Aortic smooth muscle cell (primary cell): ENCODE measurements at places on chromosomes 16 and 17. TPM values are rescaled to one million over a fixed set of nuclear protein-coding genes. Genes with fewer than 3 reads are reported as not detected.

The PHKB gene
- 77.2 and 97.1 TPM in 2 replicates for total RNA-seq

The SDR42E2 gene
- total RNA-seq: not detected in 2 replicates

The GJD3 gene
- 0.37 and 2.0 TPM in 2 replicates for total RNA-seq

The CCL5 gene
- total RNA-seq: 0.13 TPM in 1 of 2 replicates, not detected in the other

The VTN gene
- total RNA-seq: 0.12 and 0.53 TPM in 2 replicates

The RNF40 gene
- total RNA-seq: 62.4 and 68.3 TPM in 2 replicates

The SNAI3 gene
- total RNA-seq: not detected in 2 replicates

The SLC47A1 gene
- total RNA-seq: 1.5 and 3.4 TPM in 2 replicates

The TP53TG3 gene
- 0.25 TPM in 1 of 2 replicates, not detected in the other for total RNA-seq

The TMC7 gene
- total RNA-seq: 0.87 and 1.1 TPM in 2 replicates

The TMEM238L gene
- not detected in 2 replicates for total RNA-seq

The ORMDL3 gene
- 94.8 and 98.3 TPM in 2 replicates for total RNA-seq

The CDH8 gene
- 0.12 TPM in 1 of 2 replicates, not detected in the other for total RNA-seq

The HOXB4 gene
- total RNA-seq: 0.06 and 0.26 TPM in 2 replicates

The TMEM204 gene
- total RNA-seq: 60.6 and 93.8 TPM in 2 replicates

The GLYR1 gene
- 43.9 and 52.4 TPM in 2 replicates for total RNA-seq

The GRB2 gene
- 74.9 and 81.5 TPM in 2 replicates for total RNA-seq

The ENPP7 gene
- not detected in 2 replicates for total RNA-seq

The KRT40 gene
- total RNA-seq: not detected in 2 replicates

The MGAT5B gene
- 0.06 and 0.40 TPM in 2 replicates for total RNA-seq

The KRT36 gene
- 0.13 TPM in 1 of 2 replicates, not detected in the other for total RNA-seq

The FOXN1 gene
- total RNA-seq: not detected in 2 replicates

The C16orf95 gene
- total RNA-seq: 2.6 and 3.3 TPM in 2 replicates

The KRTAP4-6 gene
- not detected in 2 replicates for total RNA-seq

The FOXC2 gene
- 3.4 and 4.9 TPM in 2 replicates for total RNA-seq

The ZG16B gene
- 0.25 and 3.7 TPM in 2 replicates for total RNA-seq

The ADAM11 gene
- total RNA-seq: under 0.01 and 0.31 TPM in 2 replicates
